ENCODE measurements at places on chromosomes 3 and 15.

- no peak for DNase-seq
Observed at GRCh38 chr3:128221328-128221727, 68.0 kb downstream of the EEFSEC start.

- no peak for DNase-seq
Observed at GRCh38 chr3:186073641-186074040, 35.2 kb downstream of the ETV5 start.

GRCh38 chr15:96358001-96358801 is 27.7 kb downstream of the NR2F2 start:
- DNase-seq = no peak

GRCh38 chr15:63234451-63234870 is 42.9 kb upstream of the APH1B start:
- no peak for DNase-seq
